ENCODE measurements at places on chromosomes 1 and 21. TPM values are rescaled to one million over a fixed set of nuclear protein-coding genes. Genes with fewer than 3 reads are reported as not detected.

The MAN1C1 gene
- total RNA-seq: 3.7 TPM

The PADI3 gene
- not detected for total RNA-seq

The HCRTR1 gene
- not detected for total RNA-seq

The AK5 gene
- total RNA-seq: 4.6 TPM

The ECM1 gene
- 0.74 TPM for total RNA-seq

The HEYL gene
- total RNA-seq: 0.07 TPM

DNA sequence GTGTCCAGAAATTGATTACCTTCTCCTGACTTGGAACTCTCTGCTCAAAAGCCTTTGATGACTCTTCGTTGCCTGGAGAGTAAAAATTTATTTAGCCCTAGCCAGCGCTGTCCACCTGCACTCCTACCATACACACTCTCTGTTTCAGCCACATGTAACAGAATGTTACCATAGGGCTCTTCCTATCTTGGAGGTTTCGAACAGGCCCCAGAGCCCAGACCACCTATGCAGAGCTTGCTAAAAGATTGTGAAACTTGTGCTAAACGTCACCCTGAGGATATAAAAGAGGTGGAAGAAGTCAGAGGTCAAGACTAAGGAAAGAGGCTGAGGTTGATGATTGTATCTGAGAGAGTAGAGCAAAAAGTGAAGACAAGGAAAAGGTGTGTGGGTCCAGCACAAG, 237.0 kb upstream of the HOOK1 start:
- no peak for DNase-seq

- DNase-seq: no peak
Observed at GRCh38 chr1:30302858-30303257, 420.5 kb downstream of the MATN1 start.

- no peak for DNase-seq
Observed at GRCh38 chr1:23352096-23352695, 8.1 kb upstream of the HNRNPR start.

- DNase-seq: no peak
Observed at GRCh38 chr1:45925728-45926287, 122.4 kb downstream of the MAST2 start.

DNA sequence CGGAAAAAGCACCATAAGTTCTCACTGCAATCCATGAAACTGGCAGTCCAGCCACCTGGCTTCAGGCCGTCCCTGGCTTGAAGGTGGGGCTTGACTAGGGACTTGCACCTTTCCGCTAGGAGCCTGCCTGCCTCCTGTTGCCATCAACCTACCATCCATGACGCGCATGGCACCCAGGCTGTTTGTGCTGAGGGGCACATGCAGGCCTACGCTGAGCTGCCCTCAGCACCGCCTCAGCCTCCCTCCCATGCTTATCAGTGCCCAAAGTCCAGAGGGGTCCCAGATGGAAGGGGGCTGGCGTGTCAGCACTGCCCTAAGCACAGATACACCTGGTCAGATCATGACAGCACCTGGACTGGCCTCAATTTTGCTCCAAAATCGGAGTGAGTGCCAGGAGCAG, 190.2 kb upstream of the LYPLAL1 start:
- no peak for DNase-seq

- DNase-seq: peak; percentile 73
Observed at GRCh38 chr1:117051224-117052064, 8.7 kb upstream of the TTF2 start.

- DNase-seq: peak; percentile 68
Observed at GRCh38 chr1:30778154-30778978, 20.8 kb upstream of the LAPTM5 start.

- no peak for DNase-seq
Observed at GRCh38 chr1:6519935-6520671, 28.6 kb upstream of the PLEKHG5 start.

DNA sequence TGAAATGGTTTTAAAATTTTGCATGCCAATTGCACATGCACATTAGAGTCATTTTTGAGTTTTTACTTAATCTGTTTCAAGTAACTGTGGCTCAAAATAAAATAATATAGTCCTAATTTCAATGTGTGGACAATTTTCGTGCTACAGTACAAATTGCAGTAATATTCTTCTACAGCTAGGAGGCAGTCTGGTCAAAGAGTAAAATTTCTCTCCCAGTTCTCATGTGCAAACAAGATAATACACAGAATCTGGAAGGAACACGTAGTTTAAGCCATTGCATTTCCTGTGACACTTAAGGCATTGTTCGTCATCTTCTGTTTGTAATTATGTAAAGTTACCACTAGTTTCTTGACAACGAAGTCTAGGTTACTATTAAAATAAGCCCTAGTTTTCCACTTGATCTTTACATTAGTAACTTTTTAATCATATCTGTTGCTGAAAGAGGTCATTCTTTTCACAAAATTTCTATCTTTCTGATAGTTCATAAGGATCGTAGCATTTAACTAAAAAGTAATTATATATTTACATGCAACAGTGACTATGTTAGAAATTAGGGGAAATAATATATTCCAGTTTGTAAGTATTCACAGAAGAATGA, 28.9 kb downstream of the ODR4 start:
- DNase-seq: no peak

- no peak for DNase-seq
Observed at GRCh38 chr1:59249396-59250137, 47.3 kb upstream of the FGGY start.

GRCh38 chr1:61171974-61172373, 89.6 kb downstream of the NFIA start:
- DNase-seq: no peak

DNA sequence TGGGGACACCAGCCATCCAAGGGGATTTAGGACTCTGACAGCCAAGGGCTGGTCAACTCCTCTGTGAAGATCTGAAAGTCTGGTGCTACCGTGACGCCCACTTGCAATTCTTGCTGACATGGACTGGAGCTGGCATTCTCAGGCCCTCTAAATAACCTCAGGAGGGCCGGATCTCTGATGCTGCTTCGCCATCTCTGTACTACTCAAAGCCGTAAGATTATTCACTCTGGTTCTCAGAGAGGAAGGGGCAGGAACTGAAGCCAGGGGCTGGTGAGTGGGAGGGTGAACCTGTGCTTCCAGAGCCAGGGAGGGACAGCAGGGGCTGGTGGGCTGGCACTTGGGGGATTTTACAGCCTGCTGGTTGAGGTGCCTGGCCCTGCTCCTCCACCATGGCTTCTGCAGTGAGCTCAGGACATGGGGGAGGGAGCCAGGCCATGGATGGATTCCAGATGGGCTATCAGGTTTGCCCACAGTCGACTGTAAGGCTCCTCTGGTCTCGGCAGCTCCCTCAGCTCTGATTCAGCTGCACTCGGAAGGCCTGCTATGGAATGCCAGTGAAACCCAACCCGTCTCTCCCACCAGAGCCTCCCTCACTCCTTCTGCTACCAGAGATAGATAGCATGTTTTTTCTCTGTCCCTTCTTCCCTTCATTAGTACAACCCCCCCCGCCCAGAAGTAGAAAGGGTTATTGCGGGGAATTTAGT, 84.5 kb downstream of the PLXNA2 start:
- DNase-seq: no peak

DNA sequence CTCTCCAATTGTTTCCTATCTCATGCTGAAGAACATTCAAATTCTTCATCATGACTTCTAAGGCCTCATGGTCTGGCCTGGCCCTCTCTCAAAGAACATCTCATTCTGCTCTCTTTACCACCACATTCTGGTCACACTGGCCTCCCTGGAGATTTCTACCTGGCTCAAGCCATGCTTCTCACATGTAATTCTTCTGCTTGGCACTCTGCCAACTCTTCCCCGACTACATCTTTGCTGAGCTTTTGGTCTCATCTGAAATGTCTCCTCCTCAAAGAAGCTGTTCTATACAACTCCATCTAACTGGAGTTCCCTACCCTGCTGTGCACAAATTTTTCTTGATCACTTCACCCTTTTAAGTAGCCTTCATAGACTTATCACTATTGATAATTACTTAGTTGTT, 1.4 kb upstream of the TBX19 start:
- DNase-seq: no peak

DNA sequence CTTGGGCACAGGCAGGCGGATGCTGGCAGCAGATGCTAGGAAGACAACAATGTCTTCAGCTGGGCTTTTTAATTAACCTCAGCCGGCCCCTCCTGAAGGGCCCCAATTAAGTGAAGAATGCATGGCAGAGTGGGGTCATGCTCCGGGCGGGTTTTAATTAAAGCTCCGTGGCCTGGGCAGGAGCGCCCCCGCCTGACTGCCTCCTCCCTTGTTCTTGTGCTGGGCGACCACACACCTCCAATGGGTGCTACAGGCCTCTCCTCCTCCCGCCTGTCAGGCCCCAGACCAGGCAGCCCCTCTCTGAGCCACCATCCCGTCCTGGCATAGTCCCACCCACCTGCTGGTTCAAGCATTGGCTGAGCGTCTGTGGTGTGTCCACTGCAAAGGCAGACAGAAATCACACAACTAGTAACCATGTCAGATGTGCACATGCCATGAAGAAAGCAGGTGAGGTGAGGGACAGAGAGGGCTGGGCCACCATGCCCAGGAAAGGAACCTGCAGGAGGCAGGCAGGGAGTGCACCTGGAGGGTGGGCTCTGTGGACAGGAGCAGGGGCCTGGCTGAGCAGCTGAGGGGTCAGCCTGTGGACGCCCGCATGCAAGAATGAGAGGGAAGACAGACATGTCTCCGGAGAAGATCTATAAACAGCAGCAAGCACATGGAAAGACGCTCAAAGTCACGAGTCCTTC, 8.5 kb upstream of the ARF1 start:
- DNase-seq: peak; percentile 46

GRCh38 chr1:93304716-93305138, 41.0 kb upstream of the DR1 start:
- peak; percentile 61 for DNase-seq

DNA sequence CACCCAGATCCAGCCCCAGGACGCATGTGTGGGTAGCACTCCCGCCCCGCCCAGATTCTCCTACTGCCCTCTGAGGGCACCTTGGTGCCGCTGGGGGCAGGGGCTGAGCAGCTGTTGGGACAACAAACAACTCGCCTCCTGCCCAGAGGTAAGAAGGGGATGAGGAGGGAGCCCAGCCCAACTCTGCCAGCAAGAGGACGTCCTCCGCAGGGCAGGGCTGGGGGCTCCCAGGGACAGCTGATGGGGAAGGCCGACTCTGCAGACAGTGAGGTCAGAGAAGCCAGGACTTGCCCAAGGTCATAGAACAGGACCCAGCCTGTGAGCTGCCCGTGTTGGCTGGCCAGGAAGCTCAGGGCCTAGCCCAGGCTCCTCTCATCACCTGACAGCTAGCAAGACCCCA, 18.8 kb downstream of the RAP1GAP start:
- no peak for DNase-seq

- DNase-seq: no peak
Observed at GRCh38 chr1:28290851-28291250, 31.5 kb downstream of the SESN2 start.

- no peak for DNase-seq
Observed at GRCh38 chr1:13600762-13601453, 17.3 kb downstream of the PDPN start.

DNA sequence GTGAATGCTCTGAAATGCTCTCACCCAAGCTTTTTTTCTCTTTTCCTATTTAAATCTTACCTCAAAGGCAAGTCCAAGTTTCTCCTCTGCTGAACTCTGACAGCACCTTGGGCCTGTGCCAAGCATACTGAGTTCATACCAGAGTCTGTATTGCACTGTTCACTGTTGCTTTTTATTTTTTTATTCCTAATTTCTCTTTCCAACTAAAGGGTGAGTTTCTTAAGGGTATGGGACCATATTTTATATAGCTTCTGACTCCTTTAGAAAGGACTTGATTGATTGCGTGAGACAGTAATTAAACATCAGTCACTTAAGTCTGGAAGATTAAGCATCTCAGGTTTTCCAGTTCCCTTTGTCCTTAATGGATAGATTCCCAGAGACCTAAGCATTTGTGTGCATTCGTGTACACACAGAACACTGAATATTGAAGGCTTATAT, 69.9 kb downstream of the CACHD1 start:
- DNase-seq: peak; percentile 24

All from activated CD8-positive, alpha-beta T cell treated with anti-CD3 and anti-CD28 coated beads for 36 hours (primary cell).